ENCODE measurements at places on chromosomes 2 and 18. TPM values are rescaled to one million over a fixed set of nuclear protein-coding genes. Genes with fewer than 3 reads are reported as not detected.

- H3K4me1 ChIP-seq, result peaks cover 22% of the 10 kb centered on the region
- H3K27me3 ChIP-seq, result no peaks in the 10 kb centered on the region
- DNase-seq, result no peak
- H3K4me3 ChIP-seq, result no peak overlapping the region
Measured at GRCh38 chr2:70985956-70986355, 7.5 kb downstream of the ANKRD53 start.

DNA sequence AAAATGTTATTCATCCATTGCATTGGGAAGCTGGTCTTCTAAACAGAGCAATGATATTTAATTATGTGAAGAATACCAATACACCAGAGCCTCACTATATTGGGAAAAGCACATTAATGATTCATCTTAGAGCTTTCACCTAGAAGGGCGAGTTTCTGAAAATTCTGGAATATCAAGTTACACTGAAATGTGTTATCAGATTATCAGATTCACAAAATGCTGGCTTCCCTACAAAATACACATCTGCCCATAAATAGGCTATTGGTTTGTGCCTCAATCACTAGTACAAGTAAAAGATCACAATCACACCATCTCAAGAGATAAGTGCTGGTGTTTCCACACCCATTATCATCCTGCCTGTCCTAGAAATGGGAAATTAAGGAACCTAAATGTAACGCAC lies 200.7 kb downstream of the TMEM163 start:
- H3K4me3 ChIP-seq, result no peak overlapping the region
- no peaks in the 10 kb centered on the region for H3K4me1 ChIP-seq
- peaks cover 15% of the 10 kb centered on the region for H3K27me3 ChIP-seq
- H3K27ac ChIP-seq, result no peak overlapping the region
- H3K36me3 ChIP-seq, result no peaks in the 10 kb centered on the region

GRCh38 chr18:74289137-74289536 lies 2.6 kb downstream of the CYB5A start:
- peaks cover 18% of the 10 kb centered on the region for H3K4me1 ChIP-seq
- no peaks in the 10 kb centered on the region for H3K27me3 ChIP-seq
- H3K36me3 ChIP-seq, result no peaks in the 10 kb centered on the region
- peak overlapping the region; percentile 87 for H3K27ac ChIP-seq

GRCh38 chr2:129800686-129801085 lies 178.8 kb upstream of the RAB6C start:
- no peak overlapping the region for H3K27ac ChIP-seq
- peaks cover 9% of the 10 kb centered on the region for H3K27me3 ChIP-seq
- H3K4me1 ChIP-seq, result no peaks in the 10 kb centered on the region
- no peak overlapping the region for H3K4me3 ChIP-seq

GRCh38 chr18:47484068-47484467 lies 232.6 kb upstream of the SKOR2 start:
- no peak for DNase-seq
- H3K27me3 ChIP-seq, result peaks cover 38% of the 10 kb centered on the region
- no peak overlapping the region for H3K4me3 ChIP-seq

GRCh38 chr18:70523792-70524182 lies 234.9 kb downstream of the SOCS6 start:
- H3K4me3 ChIP-seq, result no peak overlapping the region
- H3K36me3 ChIP-seq, result no peaks in the 10 kb centered on the region
- no peaks in the 10 kb centered on the region for H3K27me3 ChIP-seq
- DNase-seq, result no peak
- no peaks in the 10 kb centered on the region for H3K4me1 ChIP-seq

GRCh38 chr18:3093624-3094337 lies 80.8 kb upstream of the LPIN2 start:
- H3K27me3 ChIP-seq, result no peaks in the 10 kb centered on the region
- H3K4me1 ChIP-seq, result no peaks in the 10 kb centered on the region
- no peak for DNase-seq

- no peaks in the 10 kb centered on the region for H3K27me3 ChIP-seq
- H3K27ac ChIP-seq, result peak overlapping the region; percentile 85
- H3K4me1 ChIP-seq, result peaks cover 13% of the 10 kb centered on the region
- peak overlapping the region; percentile 78 for H3K4me3 ChIP-seq
- H3K36me3 ChIP-seq, result no peaks in the 10 kb centered on the region
Measured at GRCh38 chr2:226795281-226796011, 4.2 kb downstream of the IRS1 start.

- H3K4me1 ChIP-seq, result peaks cover 97% of the 10 kb centered on the region
- peak overlapping the region; percentile 89 for H3K27ac ChIP-seq
- H3K36me3 ChIP-seq, result no peaks in the 10 kb centered on the region
- no peaks in the 10 kb centered on the region for H3K27me3 ChIP-seq
- DNase-seq, result no peak
Measured at GRCh38 chr2:216692636-216693413, 2.5 kb downstream of the IGFBP5 start.

DNA sequence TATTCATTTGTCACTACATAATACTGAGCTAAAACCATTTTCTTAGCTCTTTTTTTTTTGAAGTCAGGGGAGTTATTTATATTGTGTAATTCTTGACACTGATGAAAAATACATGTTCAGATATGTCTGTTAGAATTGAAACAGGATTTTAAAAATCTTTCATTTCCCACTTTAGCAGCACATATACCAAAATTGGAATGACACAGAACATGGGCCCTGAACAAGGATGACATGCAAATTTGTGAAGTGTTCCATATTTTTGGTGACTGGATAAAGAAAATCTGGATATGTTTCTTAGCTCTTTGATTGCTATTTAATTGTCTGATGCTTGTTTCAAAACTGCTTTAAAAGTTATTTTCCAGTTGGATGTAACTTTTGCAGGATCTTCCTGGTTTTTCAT lies 1963.9 kb upstream of the LRRTM1 start:
- no peaks in the 10 kb centered on the region for H3K4me1 ChIP-seq
- H3K36me3 ChIP-seq, result no peaks in the 10 kb centered on the region
- no peak overlapping the region for H3K4me3 ChIP-seq
- H3K27me3 ChIP-seq, result no peaks in the 10 kb centered on the region
- no peak overlapping the region for H3K27ac ChIP-seq

- no peaks in the 10 kb centered on the region for H3K36me3 ChIP-seq
- no peak for DNase-seq
- no peak overlapping the region for H3K4me3 ChIP-seq
Measured at GRCh38 chr2:45233301-45233700, 224.0 kb upstream of the SIX2 start.

DNA sequence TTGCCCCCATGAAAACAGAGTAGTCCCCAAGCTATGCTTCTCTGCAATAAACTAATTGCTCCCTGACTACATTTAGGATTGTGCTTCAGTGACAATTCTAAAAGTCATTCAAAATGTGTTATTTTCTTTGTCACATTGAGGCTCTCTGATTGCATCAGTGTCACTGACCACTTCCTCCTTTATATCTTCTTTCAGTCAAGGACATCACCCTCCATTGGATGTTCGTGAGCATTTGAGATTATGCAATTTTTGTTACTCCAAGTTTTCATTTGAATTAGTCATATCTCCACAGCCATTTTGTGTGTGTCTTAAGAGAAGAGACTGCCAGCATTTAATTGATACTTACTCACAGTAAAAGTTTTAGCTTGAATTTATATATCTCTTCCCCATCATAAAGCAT lies 780.8 kb upstream of the GCFC2 start:
- no peaks in the 10 kb centered on the region for H3K4me1 ChIP-seq
- H3K27ac ChIP-seq, result no peak overlapping the region
- no peaks in the 10 kb centered on the region for H3K27me3 ChIP-seq
- H3K4me3 ChIP-seq, result no peak overlapping the region

Gene STEAP3
- 27.4 TPM for total RNA-seq

Gene COL5A2
- 11.0 TPM for total RNA-seq

Gene MALL
- total RNA-seq, result 245 TPM

Gene CPS1
- 5.9 TPM for total RNA-seq

Gene ANKRD30BL
- not detected for total RNA-seq
